ENCODE measurements at places on chromosomes 5 and 9. TPM values are rescaled to one million over a fixed set of nuclear protein-coding genes. Genes with fewer than 3 reads are reported as not detected.

Gene CAMLG
- polyA plus RNA-seq: 72.2 TPM

DNA sequence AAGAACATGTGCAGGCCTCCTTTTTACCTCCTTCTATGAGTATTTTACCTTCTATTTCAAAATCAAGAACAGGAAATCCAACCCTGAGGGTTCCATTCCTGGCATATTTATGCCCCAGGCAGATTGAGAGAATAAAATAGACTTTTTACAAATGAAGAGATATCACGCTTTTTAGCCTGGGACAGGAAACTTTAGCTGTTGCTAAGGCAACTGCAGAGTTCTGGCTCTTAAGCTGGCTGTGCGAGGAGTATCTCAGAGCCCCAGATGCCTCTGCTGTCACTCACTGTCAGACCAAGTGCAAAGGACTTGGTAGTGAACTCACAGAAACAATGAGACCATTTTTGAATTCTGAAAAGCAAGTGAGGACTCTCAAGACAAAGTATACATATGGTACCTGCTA lies 69.5 kb upstream of the HSPB3 start:
- no peak for DNase-seq

DNA sequence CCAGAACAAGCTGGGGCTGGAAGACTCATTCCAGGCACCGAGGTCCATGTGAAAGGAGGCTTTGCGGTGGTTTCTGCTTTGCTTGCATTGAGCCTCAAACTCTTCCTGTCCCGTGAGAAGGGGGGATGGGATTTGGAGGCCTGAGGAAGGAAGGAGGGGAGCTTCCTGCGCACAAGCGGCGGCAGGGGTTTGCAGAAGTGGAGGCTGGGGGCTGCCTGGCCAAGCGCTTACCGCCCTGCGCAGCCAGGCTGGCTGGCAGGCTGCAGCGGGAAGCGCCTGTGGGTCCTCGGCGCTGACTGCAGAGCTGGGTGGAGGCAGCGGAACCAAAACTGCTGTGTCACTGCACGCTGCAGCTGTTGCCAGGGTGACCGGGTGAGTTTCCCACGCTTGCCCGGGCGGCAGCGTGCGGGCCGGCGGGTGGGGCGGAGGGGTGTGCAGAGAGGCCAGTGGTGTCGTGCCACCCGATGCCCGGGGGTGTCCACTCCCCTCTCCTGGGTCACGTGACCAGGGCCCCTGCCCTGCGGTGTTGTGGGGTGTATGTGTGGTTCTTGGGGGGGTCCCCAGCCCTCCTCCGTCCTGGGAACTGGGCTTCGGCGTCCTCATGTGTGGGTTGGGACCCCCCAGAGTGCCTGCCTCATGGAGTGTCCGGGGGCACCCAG lies 81.0 kb downstream of the RXRA start:
- DNase-seq: peak; percentile 90

GRCh38 chr9:35604578-35605350 lies at the start of gene TESK1:
TSS of gene TESK1 (plus strand) at chr9:35605262. CDS start at chr9:35605620, 358 bp downstream.
- DNase-seq: peak; percentile 85

Gene TTC33
- polyA plus RNA-seq: 19.6 TPM

Gene NEK6
- polyA plus RNA-seq: 4.0 TPM

Gene MCC
- polyA plus RNA-seq: 2.4 TPM
